Dorsolateral prefrontal cortex (tissue), 122 donors: ENCODE measurements at places on chromosomes 6 and 20. TPM values are rescaled to one million over a fixed set of nuclear protein-coding genes. Genes with fewer than 3 reads are reported as not detected.

The LAMA4 gene
- total RNA-seq = 21.1 TPM

The E2F1 gene
- 6.5 TPM for total RNA-seq

GRCh38 chr6:16305246-16305725 lies 66.9 kb downstream of the GMPR start:
- DNase-seq = no peak

- no peak for DNase-seq
These were observed 135.3 kb upstream of the CENPW start for GRCh38 chr6:126204598-126204997.

- DNase-seq = no peak
These were observed 22.0 kb upstream of the BMP5 start for GRCh38 chr6:55897346-55897745.

The DSE gene
- total RNA-seq = 35.6 TPM

DNA sequence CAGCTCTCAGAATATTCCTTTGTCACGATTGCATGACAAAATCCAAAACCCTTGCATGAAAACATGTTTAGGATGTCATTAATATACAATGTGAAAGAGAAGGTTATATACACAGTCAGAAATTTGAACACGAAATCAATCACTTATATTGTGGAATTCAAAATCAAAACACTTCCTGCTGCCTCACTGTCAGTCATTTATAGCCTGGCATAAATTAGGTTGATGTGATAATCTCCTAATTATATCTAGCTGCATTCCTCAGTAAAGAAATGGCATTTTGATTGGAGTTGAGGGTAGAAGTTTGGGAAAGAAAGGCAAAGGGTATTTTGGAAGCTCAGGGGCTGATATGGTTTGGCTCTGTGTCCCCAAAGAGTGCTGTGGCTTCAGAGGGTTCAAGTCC lies 24.1 kb upstream of the BEND6 start:
- DNase-seq = no peak

DNA sequence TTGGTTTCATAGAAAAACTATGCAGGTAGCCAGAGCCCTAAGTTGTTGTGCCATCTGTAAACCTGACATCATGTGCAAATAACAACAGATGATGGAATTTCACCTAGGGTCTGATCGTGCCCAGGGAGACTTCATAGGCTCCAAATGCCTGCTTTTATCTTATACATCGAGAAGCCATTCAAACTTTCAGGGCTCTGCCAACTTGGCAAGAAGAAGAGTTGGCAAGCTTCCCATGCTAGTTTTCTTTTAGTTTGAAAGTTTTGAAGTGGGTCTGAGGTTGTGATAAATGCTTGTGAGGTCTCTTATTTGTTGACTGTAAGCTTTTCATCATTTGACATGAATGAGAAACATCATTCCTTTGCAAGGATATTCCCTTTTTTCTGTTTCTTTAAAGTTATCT lies 175.4 kb upstream of the FLRT3 start:
- no peak for DNase-seq

GRCh38 chr6:30544666-30545272 lies 11.5 kb downstream of the GNL1 start:
- no peak for DNase-seq
